AG04449 (cell line): ENCODE measurements at places on chromosomes 11 and 22.

- DNase-seq, result no peak
Measured at GRCh38 chr22:23591201-23591791, 11.2 kb upstream of the IGLL1 start.

DNA sequence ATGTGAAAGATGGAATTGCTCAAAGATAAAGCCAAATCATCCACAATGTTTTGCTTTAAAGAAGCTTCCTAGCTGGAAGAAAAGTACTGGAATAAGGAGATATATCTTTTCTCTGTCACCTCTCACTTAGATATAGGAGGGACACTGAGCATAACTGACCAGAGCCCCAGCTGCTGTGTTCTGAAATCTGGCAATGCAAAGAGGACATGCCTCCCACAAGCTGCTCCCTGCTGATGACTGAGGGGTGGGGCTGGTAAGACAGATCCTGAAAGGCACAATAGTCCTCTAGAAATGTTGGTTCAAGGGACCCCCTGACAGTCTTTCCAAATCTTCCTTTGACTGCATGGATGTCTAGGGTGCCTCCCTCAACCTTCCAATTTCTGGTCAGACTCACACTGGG, 67.0 kb downstream of the SC5D start:
- DNase-seq, result no peak

DNA sequence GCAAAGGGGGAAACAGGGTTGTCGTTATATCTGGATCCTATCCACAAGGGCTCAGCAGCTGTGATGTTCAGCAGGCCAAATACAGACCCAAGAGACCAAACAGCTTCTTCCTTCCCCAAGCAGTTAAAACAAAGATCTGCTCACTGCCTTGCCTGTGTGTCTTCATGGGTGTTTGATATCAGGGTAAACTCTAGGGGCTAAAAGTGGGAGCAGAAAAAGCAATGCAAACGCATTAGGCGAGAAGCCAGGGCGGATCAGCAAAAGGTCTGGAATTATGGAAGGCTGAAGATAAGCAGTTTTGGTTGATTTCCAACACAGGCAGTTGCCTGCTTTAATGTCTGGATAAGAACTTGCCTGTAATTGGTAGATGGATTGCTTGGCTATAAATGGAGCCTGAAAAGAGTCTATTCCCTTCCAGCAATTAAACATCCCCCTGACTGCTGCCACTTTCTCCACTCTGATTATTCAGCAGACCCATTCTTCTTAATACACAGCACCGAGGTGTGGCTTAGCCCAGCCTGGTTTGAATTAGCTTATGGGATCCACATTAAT, 126.3 kb downstream of the COMMD9 start:
- DNase-seq, result no peak

- DNase-seq, result no peak
Measured at GRCh38 chr11:41963406-41963805, 504.0 kb upstream of the LRRC4C start.

DNA sequence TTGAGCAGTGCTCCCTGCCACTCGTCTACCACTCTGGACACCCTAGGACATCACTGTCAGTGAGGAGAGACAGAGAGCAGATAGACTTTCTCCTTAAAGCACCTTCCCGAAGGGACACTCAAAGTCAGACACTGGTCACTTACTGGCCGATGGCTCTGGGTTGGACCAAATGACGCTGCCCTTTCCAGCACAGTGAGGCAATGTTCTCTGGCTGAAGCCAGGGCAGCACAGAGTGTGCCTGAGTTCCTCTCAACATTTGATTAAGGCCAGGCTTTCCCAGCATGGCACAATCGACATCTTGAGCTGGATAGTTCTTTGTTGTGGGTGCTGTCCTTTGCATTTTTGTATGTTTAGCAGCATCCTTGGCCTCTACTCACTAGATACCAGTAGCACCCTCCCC, 206.2 kb downstream of the CSNK2A3 start:
- no peak for DNase-seq

GRCh38 chr11:45089676-45090499, 56.6 kb upstream of the PRDM11 start:
- DNase-seq, result no peak

GRCh38 chr11:112817376-112817775, 143.8 kb upstream of the NCAM1 start:
- DNase-seq, result no peak

DNA sequence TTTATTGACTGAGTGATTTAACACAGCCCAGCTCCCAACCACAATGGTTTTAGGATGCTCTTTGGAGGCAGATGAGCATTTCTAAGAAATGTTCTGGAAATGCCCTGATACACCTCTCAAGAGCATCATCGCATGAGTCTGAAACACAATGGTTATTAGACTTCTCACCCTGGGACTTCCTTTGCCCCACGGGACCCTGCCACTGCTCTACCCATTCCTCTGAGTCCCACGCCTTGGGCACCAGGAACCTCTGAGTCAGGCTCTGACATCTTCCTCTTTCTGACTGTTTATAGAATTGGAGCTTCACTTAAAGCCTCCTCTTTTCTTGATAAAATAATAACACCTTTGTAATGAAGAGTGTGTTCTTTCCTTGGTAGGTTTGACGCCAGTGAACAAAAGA, 85.6 kb upstream of the PARVA start:
- DNase-seq, result no peak

GRCh38 chr11:78079232-78080083, at the start of gene NDUFC2:
NDUFC2 (minus strand) TSS chr11:78079862; CDS start chr11:78079744, 118 bp downstream.
- no peak for DNase-seq

DNA sequence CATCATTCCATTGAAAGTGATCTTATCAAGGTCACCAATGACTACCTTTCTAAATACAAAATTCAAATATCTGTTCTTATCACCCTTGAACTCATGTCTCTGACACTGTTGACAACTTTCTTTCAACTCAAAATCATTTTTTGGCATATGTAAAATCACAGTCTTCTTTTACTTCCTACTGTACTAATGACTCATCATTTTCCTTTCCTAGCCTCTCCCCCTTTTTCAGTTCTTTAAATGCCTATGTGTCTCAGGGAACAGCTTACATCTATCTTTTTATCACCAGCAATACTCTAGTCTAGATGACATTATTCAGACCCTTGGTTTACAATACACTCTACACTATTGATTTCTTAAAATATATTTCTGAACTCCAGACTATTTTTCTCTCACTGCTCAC, 2220.7 kb upstream of the RAG2 start:
- DNase-seq, result no peak

DNA sequence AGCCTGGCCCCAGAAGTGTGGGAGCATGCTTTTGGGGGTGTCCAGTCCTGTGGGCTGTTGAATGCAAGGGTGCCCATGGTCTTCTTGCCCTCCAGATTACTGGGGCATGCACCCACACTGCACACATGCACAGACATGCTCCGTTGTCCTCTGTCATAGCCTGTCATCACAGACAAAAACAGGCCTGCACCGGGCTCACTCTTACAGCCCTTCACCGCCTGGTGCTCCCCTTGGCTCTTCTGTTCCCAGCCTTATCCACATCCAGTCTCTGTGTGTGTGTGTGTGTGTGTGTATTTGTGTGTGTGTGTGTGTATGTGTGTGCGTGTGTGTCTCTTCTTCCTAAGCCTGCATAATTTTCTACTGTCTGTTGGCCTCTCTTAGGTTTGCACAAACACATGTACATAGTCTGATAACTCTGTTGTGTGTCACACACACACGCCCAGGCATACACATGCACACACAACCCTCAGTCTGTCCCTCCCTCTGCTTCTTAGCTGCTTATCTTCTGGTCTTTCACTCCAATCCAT, 23.4 kb upstream of the NECTIN1 start:
- no peak for DNase-seq

- DNase-seq, result no peak
Measured at GRCh38 chr11:135036488-135037297, 624.7 kb upstream of the B3GAT1 start.

- no peak for DNase-seq
Measured at GRCh38 chr11:44879432-44879831, 71.3 kb downstream of the TP53I11 start.

DNA sequence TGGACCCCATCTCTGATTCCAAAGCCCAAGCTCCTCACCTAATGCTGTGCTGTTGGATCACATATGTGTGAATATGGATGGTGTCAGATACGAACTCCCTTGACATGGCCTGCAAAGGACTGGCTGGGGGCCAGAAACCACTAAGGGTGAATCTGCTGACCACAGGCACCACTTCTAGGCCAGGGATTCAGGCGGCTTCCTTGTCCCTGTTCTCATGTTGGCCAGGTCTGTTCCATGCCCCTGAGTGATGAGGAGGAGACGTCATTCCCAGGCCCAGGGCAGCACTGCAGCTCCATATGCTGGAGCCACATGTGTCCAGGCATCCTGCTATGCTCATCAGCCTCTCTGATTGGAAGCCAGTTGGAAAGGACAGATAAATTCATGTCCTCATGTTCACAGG, 130.0 kb upstream of the BDNF start:
- no peak for DNase-seq

DNA sequence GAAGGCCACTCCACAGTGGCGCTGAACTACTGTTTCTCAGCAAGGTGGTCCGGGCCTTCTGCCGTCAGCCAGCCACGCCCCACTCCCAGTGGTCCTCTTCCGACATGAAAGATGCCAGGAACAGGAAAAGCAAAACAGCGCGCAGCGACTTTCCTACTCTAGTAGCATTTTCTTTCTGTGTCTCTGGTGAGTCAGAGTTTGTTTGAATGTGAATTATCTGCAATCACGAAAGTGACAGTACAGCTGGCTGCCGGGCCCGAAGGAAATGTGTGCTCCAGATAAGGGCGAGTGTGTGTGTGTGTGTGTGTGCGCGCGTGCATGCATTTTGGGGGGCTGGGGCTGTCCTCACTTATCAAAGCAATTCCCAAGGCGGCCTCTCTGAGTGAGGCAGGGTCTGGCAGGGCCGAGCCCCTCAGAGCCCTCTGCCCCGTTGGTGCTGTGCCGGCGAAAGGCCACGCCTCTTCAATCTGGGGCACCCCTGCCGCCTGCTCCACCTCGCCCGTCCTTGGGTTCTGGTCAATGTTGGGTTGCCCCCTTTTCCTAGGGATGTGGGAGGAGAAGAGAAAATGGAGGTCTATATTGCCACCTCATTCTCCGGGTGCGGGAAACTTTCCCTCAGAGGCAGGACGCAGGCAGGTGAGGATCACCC, 288.5 kb downstream of the KIRREL3 start:
- DNase-seq, result peak; percentile 10

DNA sequence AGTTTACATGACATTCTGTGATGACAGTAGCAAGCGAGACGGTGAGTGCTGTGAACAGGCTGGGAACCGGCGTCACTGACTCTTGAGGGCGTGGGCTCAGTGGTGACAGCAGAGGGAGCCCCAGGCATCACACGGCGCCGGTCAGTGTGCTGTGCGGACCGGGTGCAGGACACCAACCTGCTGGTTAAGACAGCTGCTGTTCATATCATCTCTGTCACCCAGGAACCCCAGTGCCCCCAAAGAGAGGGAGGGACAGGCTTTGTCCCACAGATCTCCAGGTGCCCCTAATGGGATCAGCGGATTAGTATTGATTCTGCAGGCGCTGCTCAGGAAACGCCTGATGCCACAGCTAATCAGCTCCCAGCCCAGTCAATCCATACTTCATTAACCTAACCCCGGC, 18.4 kb downstream of the B3GAT1 start:
- no peak for DNase-seq

DNA sequence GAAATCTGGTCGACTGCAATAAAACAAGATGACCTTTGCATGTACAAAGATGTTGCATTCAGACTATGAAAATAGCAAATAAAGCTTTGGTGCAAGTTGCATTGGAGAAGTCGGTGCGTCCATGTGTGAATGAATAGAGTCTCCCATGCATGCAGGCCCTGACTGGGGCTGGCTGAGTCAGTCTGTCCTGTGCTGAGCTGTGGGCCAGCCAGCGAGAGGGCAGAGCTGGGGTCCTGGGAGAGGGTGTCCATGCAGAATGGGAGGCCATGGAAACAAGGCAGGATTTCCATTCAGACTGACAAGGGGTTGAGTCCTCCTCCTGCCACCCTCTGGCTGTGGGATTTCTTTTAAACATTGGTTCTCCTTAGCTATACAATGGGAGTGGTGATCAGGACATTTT, 2.3 kb upstream of the CRYBB3 start:
- no peak for DNase-seq

DNA sequence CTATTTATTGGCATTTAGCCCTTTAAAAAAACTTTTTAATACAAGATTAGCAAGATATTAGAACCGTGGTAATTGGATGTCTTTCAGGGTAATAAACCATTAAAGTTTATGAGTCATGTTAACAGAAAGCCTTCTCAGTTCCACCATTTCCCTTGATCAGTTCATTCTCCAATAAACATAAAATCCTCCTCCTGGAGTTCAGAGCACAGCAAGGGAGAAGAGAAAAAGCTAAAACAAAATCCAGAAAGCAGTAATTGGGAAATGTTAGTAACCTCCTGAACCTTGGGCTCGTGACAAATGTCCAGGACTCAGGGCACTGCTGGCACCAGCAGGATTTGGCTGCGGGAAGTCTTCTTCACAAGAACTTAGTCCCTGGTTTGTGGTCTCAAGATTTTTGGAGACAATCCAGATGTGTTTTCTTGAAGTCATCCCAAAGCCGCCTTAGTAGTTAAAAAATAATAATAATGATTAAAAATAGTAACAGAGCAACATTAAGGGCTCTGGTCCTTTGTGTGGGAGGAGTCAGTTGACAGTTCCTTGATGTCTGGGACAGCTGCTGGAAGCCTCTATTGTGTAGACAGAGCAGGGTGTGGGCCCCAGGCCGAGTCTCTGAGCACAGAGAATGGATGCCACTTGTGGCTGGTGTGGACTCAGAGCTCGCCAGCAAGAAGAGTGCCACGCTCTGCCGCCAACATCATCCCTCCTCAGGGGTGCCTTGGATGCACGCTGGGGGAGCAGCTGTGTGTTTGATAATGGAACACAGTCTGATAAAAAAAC, 43.4 kb upstream of the PITPNB start:
- no peak for DNase-seq

- peak; percentile 89 for DNase-seq
Measured at GRCh38 chr11:35337136-35337913, 82.0 kb downstream of the SLC1A2 start.

DNA sequence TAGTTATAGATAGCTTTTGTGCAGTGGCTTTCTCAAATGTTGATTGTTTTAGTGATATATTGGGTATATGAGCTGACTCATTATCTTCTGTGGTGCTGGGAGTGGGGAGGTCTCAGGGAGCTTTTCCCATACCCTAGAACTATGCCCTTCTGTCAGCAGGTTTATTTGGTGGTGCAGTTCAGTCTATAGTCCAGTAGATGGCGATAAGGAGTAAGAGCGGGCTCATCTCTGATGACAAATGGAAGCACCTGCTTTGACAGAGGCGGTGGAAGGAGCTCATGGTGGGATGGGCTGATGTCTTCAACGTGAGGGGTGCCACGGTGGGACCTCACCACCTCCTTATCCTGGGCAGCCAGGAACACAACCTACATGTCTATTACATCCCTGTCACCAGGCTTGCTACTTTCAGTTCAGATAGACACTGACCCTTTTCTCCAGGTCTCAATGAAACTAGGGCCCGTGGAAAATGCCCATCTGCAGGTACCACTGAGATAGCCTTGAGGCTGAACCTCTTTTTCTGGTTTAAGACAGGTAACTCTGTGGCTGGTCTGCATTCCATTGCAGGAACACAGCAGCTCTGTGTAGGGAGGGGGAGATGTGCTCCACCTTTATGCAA, 13.0 kb upstream of the OR6A2 start:
- DNase-seq, result no peak

GRCh38 chr11:108787105-108787504, 122.2 kb downstream of the DDX10 start:
- no peak for DNase-seq
